ENCODE measurements at places on chromosomes 6 and 20. TPM values are rescaled to one million over a fixed set of nuclear protein-coding genes. Genes with fewer than 3 reads are reported as not detected.

Gene HSPA1L
- total RNA-seq = 1.8 TPM

Gene IL17F
- not detected for total RNA-seq

Gene SYNDIG1
- total RNA-seq = not detected

Gene BICRAL
- total RNA-seq = 6.3 TPM

Gene CAPN11
- total RNA-seq = 8.6 TPM

Gene RFX6
- total RNA-seq = not detected

Gene WFDC12
- total RNA-seq = not detected

Gene SLC2A10
- 3.7 TPM for total RNA-seq

Gene C6orf58
- total RNA-seq = 0.50 TPM
